ENCODE measurements at places on chromosomes 4 and X.
A peak's percentile ranks its signal among the peaks of the same experiment; 100 is the strongest.

DNA sequence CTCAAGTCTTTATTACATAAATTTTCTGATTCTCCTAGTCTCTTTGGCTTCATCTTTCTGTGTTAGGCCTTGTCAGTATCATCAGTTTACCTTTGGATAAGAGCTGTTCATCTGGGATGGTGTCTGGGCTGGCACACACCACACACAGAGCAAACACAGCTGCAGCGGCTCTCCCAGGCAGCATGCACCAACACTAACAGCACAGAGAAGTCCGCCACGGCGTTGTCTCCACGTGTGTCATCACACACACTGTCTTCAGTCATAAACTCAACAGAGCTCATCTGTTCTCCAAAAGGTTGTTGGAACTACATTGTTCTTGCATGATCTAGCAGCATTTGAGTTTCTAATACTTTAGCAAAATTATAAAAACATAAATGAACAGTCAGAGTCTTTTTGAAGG, 851.9 kb upstream of the FRG1 start:
- DNase-seq, result no peak

- peak; percentile 70 for DNase-seq
Observed at GRCh38 chr4:95155759-95156451, 392.9 kb downstream of the UNC5C start.

- DNase-seq, result no peak
Observed at GRCh38 chrX:53005327-53005726, 43.3 kb upstream of the GPR173 start.

GRCh38 chr4:123924536-123924935, 527.9 kb downstream of the SPRY1 start:
- no peak for DNase-seq

DNA sequence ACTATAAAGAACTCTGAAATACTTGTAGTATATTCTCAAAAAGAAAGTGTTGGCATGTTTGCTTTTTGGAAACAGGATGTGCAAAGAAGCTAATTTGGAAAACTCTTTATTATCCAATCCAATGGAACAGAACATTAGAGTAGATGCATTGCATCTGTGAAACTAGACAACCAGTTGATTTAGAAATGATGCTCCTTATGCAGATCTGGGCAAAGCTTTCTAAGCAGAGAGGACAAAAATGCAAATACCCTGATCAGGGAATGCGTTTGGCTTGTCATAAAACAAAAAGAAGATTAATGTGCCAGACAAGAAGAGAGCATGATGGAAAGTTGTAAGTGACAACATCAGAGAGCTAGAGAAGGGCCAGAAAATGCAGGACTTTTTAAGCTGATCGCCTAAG, 142.3 kb downstream of the RCHY1 start:
- DNase-seq, result no peak

Measured in globus pallidus (tissue), 1 donor.